ENCODE measurements at places on chromosomes 1 and 21. TPM values are rescaled to one million over a fixed set of nuclear protein-coding genes. Genes with fewer than 3 reads are reported as not detected.

Gene SIM2
- not detected for total RNA-seq

Gene S100A2
- total RNA-seq, result 1.8 TPM

Gene TMEM200B
- 32.6 TPM for total RNA-seq

Gene LIN28A
- total RNA-seq, result not detected

Gene TNFSF4
- total RNA-seq, result 0.99 TPM

Gene NRDC
- total RNA-seq, result 71.0 TPM

Gene SMIM1
- 7.5 TPM for total RNA-seq

Gene CD247
- total RNA-seq, result 0.36 TPM

Gene CYP2J2
- total RNA-seq, result 0.54 TPM

Gene SOX13
- 28.5 TPM for total RNA-seq

Gene CYP4A11
- total RNA-seq, result not detected

Gene AMY2B
- total RNA-seq, result 50.1 TPM

Gene SPATA45
- total RNA-seq, result not detected

Gene TMEM79
- 0.71 TPM for total RNA-seq

Gene GNAI3
- total RNA-seq, result 6.4 TPM

Gene ZFP69
- total RNA-seq, result 3.1 TPM

Gene POU3F1
- not detected for total RNA-seq

Gene TRABD2B
- 0.66 TPM for total RNA-seq

Gene GJA9
- total RNA-seq, result not detected

Gene FCAMR
- not detected for total RNA-seq

Gene SH3BGR
- 25.3 TPM for total RNA-seq

Gene IQGAP3
- total RNA-seq, result 0.55 TPM

Gene LCE3D
- not detected for total RNA-seq

Gene PLA2G2C
- total RNA-seq, result 1.5 TPM

Gene TTLL10
- total RNA-seq, result not detected

Gene GBP3
- 10.8 TPM for total RNA-seq

Gene ALPL
- 4.7 TPM for total RNA-seq

Gene GLMN
- 7.2 TPM for total RNA-seq

Gene RHD
- total RNA-seq, result not detected

Gene SLC27A3
- total RNA-seq, result 19.7 TPM

Gene URB2
- total RNA-seq, result 4.3 TPM

Gene STPG1
- 2.7 TPM for total RNA-seq

Gene LCE1F
- total RNA-seq, result not detected

Gene PRAMEF14
- total RNA-seq, result not detected

Gene FAM163A
- 1.5 TPM for total RNA-seq

Gene KLF17
- 0.16 TPM for total RNA-seq

Measured in sigmoid colon (tissue), 7 donors.